ENCODE measurements at places on chromosomes 6 and 20. TPM values are rescaled to one million over a fixed set of nuclear protein-coding genes. Genes with fewer than 3 reads are reported as not detected.

DNA sequence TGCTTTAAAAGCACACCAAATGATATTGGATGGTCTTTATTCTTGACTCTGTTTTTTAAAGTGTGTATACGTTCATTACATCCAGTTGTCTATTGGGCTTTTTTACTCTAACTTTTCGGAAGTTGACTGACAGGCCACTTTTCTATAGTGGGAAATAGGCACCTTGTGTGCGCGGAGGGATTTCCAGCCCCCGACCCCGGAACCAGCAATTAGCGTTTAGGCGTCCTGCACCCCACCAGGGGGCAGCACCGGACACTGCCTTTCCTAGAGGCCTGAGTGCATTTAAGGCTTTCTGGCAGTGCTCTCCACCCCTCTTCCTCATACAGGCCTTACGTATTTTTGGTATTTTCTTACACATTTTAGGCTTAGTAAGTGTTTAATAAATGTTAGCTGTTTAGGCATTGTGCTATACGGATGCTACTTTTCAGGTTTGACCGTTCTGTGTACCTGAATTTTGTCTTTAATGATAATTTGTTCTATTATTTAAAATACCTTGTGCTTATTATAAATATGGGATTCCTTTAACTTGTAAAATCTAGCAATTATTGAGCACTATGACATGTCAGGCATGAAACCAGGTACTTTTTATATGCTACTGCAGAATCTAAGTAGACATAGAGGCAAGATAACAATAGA is 231.8 kb downstream of the BCKDHB start:
- no peak overlapping the region for H3K27ac ChIP-seq
- no peak overlapping the region for H3K4me3 ChIP-seq
- H3K27me3 ChIP-seq, result no peaks in the 10 kb centered on the region
- peak; percentile 89 for DNase-seq

GRCh38 chr20:53445932-53446331 is 147.7 kb downstream of the ZNF217 start:
- 0 out of 2 replicates have a peak, but pooled peaks cover 2% of the 10 kb centered on the region for H3K36me3 ChIP-seq
- no peaks in the 10 kb centered on the region for H3K4me1 ChIP-seq
- H3K27me3 ChIP-seq, result no peaks in the 10 kb centered on the region

- no peak for DNase-seq
- H3K27ac ChIP-seq, result no peak overlapping the region
- no peaks in the 10 kb centered on the region for H3K27me3 ChIP-seq
- H3K4me3 ChIP-seq, result no peak overlapping the region
Measured at GRCh38 chr6:160249671-160250070, 8.9 kb downstream of the SLC22A2 start.

DNA sequence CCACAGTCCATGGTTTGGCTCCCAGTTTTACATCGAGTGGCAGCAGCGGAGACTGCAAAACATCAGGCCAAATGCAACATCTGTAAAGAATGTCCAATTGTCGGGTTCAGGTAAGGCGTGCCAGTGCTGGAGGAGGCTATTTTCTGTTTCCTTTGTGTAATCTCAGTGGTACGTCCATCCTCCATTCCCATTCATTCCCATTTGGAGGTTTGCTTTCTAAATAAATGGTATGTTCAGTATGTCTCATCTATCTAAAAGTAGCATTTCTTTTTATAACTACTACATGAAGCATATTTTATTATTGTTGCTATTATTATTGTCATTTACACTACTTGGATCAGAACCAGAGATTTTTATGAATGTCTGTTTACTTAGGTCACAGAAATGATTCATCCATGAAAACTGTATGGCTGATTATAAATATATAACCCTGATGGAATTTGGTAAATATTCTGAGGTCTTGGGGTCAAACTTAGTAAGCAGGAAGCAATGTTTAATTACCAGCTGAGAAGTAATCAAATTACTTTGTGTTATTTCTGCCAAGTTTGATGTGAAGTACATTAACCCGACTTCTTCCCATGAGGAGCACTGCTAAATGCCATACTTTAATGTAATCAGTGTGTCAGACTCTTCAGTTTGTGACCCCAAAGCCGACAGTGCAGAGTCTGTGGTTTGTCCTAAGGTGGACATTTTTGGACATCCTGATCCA is 512.9 kb downstream of the UTRN start:
- peaks cover 4% of the 10 kb centered on the region for H3K36me3 ChIP-seq
- no peak for DNase-seq
- no peak overlapping the region for H3K4me3 ChIP-seq
- H3K27me3 ChIP-seq, result no peaks in the 10 kb centered on the region
- no peaks in the 10 kb centered on the region for H3K4me1 ChIP-seq
- H3K27ac ChIP-seq, result no peak overlapping the region

- peaks cover 35% of the 10 kb centered on the region for H3K4me1 ChIP-seq
- H3K36me3 ChIP-seq, result no peaks in the 10 kb centered on the region
- no peaks in the 10 kb centered on the region for H3K27me3 ChIP-seq
- no peak for DNase-seq
- H3K27ac ChIP-seq, result 0 out of 2 replicates have a peak overlapping the region, but pooled peaks have one; percentile 16
- no peak overlapping the region for H3K4me3 ChIP-seq
Measured at GRCh38 chr6:155107432-155108069, 112.4 kb downstream of the TIAM2 start.

DNA sequence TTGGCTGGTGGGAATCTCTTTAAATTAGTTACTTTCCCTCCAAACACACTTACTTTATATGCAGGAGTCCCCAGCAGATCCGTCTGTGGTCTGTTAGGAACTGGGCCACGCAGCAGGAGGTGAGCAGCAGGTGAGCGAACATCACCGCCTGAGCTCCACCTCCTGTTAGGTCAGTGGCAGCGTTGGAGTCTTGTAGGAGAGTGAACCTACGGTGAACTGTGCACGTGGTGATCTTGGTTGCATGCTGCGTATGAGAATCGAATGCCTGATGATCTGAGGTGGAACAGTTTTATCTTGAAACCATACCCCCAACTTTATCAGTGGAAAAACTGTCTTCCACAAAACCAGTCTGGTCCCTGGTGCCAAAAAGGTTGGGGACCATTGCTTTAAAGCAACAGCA is 5.0 kb downstream of the SERPINB6 start:
- H3K27ac ChIP-seq, result no peak overlapping the region
- no peak for DNase-seq
- peaks cover 18% of the 10 kb centered on the region for H3K4me1 ChIP-seq
- H3K27me3 ChIP-seq, result no peaks in the 10 kb centered on the region
- H3K36me3 ChIP-seq, result no peaks in the 10 kb centered on the region

DNA sequence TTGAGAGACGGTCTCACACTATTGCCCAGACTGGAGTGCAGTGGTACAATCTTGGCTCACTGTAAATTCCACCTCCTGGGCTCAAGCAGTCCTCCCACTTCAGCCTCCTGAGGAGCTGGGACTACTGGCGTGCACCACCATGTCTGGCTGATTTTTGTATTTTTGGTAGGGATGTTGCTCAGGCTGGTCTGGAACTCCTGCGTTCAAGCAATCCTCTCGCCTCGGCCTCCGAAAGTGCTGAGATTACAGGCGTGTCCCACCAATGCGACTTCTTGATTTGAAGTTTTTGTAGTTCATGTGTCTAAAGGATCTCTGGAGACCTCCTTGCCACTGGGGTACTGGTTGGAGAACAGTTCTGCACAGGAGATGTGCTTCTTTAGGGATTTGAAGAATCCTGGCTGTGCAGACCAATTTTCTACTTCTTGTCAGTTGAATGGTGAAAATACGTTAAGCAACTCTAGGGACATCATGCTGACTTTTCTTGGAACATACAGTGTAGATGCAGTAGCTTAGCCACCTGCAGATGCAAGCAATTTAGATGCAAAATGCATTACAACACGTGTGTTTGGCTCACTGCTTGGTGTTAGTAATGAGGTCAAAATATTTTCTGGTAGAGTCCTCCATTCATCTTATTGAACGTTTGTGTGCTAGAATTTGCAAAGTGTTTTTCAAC is 28.2 kb downstream of the SYTL3 start:
- no peaks in the 10 kb centered on the region for H3K4me1 ChIP-seq
- H3K4me3 ChIP-seq, result no peak overlapping the region
- no peak for DNase-seq

- H3K4me1 ChIP-seq, result no peaks in the 10 kb centered on the region
- H3K4me3 ChIP-seq, result no peak overlapping the region
- no peaks in the 10 kb centered on the region for H3K27me3 ChIP-seq
- DNase-seq, result peak; percentile 20
- H3K36me3 ChIP-seq, result no peaks in the 10 kb centered on the region
- no peak overlapping the region for H3K27ac ChIP-seq
Measured at GRCh38 chr6:152308306-152308705, 328.9 kb downstream of the SYNE1 start.

- DNase-seq, result no peak
- H3K4me1 ChIP-seq, result peaks cover 5% of the 10 kb centered on the region
- H3K27ac ChIP-seq, result peak overlapping the region; percentile 61
- peak overlapping the region; percentile 72 for H3K4me3 ChIP-seq
- no peaks in the 10 kb centered on the region for H3K27me3 ChIP-seq
Measured at GRCh38 chr6:27694547-27694874, 217.7 kb downstream of the OR2B2 start.

DNA sequence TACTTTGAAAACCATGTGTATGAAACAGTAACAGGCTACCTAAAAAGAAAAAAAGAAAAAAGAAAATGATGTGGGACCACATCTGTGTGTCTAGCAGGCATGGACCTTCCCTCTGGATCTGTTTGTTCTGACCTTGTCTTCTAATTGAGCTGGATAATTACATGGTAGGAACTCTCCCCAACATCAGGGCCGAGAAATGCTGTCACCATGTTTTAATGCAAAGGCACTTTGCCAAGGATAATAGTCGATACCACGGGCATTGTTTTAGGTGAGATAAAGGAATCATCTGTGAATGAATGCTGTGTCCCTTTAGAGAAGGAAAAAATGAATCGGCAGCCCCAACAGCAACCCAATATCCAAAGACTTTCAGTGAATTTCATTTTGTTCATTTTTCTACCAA is 149.1 kb downstream of the ZDHHC14 start:
- H3K27me3 ChIP-seq, result no peaks in the 10 kb centered on the region
- H3K27ac ChIP-seq, result no peak overlapping the region
- no peaks in the 10 kb centered on the region for H3K36me3 ChIP-seq
- DNase-seq, result no peak
- H3K4me1 ChIP-seq, result peaks cover 48% of the 10 kb centered on the region

- DNase-seq, result no peak
- no peaks in the 10 kb centered on the region for H3K27me3 ChIP-seq
- H3K4me3 ChIP-seq, result no peak overlapping the region
- no peaks in the 10 kb centered on the region for H3K36me3 ChIP-seq
- H3K4me1 ChIP-seq, result peaks cover 9% of the 10 kb centered on the region
Measured at GRCh38 chr6:137099689-137100403, 55.1 kb upstream of the IL20RA start.

- DNase-seq, result no peak
- peaks cover 17% of the 10 kb centered on the region for H3K4me1 ChIP-seq
- no peaks in the 10 kb centered on the region for H3K27me3 ChIP-seq
- no peaks in the 10 kb centered on the region for H3K36me3 ChIP-seq
Measured at GRCh38 chr20:20747298-20747697, 34.9 kb upstream of the RALGAPA2 start.

DNA sequence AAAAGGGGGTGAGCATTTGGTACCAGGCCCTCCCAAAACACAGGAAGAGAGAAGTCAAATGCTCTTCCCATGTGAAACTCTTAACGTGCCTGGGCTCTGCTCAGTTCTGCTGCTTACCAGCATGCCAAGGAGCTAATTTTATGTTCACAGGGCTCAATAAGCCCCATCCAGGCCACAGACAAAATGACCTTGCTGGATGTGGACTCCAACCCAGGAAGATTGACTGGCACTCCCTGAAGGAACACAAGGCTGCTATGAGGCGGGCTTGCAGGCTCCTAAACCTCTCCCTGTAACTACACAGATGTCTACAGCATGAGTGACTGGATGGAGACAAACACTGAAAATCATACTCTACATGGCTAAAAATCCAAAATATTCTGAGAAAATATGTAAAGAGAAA is 50.6 kb downstream of the CHD6 start:
- peaks cover 10% of the 10 kb centered on the region for H3K4me1 ChIP-seq
- no peaks in the 10 kb centered on the region for H3K27me3 ChIP-seq
- no peak overlapping the region for H3K27ac ChIP-seq

- H3K4me1 ChIP-seq, result peaks cover 32% of the 10 kb centered on the region
- peak; percentile 82 for DNase-seq
- peaks cover 56% of the 10 kb centered on the region for H3K27me3 ChIP-seq
- no peaks in the 10 kb centered on the region for H3K36me3 ChIP-seq
- peak overlapping the region; percentile 83 for H3K4me3 ChIP-seq
- 0 out of 2 replicates have a peak overlapping the region, but pooled peaks have one; percentile 27 for H3K27ac ChIP-seq
Measured at GRCh38 chr6:7542065-7542873, 798 bp downstream of the DSP start.

DNA sequence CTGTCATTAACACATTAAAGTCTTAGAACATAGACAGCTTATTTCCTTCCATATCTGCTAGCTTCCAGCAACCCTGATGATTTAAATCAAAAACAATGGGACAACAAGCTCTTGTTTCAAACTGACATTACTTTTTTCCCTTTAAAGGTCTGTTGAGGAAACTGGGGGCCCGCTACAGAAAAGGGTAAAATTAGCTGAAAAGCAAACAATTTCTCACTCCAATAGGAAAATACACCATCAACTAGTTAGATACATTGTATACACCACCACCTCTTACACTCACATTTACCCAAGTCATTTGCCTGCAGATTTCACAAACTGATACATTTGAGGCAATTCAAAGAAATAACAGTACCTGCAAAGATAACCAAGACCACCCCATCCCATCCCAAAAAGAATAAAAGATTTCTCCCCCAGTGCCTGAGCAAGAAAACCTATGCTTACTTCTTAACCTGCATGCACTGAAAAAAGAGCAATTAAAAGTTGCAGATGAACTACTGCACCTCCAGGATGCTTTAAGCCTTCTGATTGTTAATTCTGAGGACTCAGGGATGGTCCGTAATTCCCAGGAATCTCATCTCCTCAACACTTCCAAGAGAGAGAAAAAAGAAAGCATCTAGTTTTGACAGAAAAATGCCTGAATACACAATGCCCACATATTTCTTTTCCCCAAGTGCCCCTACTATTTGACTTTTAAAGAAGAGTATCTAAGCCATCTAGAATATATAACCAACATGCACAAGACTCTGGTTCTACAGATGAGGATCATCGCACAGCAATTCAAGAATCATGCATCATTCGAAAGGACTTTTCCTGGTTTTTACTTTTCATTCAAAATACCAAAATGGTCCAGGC is 5.6 kb downstream of the ZMYND8 start:
- peak overlapping the region; percentile 98 for H3K27ac ChIP-seq
- no peaks in the 10 kb centered on the region for H3K27me3 ChIP-seq
- DNase-seq, result no peak
- H3K36me3 ChIP-seq, result no peaks in the 10 kb centered on the region

DNA sequence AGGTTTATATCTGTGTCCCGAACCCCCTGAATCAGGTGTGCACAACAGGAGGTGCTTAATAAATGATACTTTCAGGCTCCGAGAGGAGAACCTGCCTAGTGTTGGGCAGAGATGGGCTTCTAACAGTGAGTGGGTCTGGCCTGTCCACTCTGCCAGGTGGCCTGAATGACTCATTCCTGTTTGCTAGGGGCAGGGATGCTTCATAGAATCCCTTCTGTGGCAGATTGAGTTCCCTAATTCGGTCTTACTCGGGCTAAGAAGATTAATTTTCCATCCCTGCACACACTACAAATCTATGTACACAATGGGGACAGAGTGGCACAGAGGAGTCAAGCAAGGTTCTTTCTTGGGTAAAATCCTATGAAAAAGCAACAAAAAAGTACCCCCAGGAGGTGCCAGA is 19.8 kb downstream of the SDC4 start:
- peaks cover 8% of the 10 kb centered on the region for H3K36me3 ChIP-seq
- no peaks in the 10 kb centered on the region for H3K4me1 ChIP-seq
- H3K27me3 ChIP-seq, result no peaks in the 10 kb centered on the region
- no peak overlapping the region for H3K4me3 ChIP-seq

ISM1 gene
- 0.73 TPM for polyA plus RNA-seq

GSTA1 gene
- not detected for polyA plus RNA-seq

HCK gene
- polyA plus RNA-seq, result 0.43 TPM

SEMG1 gene
- 4.4 TPM for polyA plus RNA-seq

COX4I2 gene
- polyA plus RNA-seq, result 1.1 TPM
